Keratinocyte (primary cell): ENCODE measurements at places on chromosomes 5 and 9. TPM values are rescaled to one million over a fixed set of nuclear protein-coding genes. Genes with fewer than 3 reads are reported as not detected.

ESM1 gene
- 0.07 TPM in 1 of 3 replicates, not detected in the others for polyA plus RNA-seq

CENPH gene
- 4.6 to 13.4 TPM (median 7.4 TPM) in 3 replicates for polyA plus RNA-seq

MAMDC2 gene
- 1.3 to 8.2 TPM (median 4.2 TPM) in 3 replicates for polyA plus RNA-seq

PTGS1 gene
- polyA plus RNA-seq: 2.4 to 4.5 TPM (median 4.0 TPM) in 3 replicates

CDO1 gene
- polyA plus RNA-seq: not detected in 3 replicates

DNA sequence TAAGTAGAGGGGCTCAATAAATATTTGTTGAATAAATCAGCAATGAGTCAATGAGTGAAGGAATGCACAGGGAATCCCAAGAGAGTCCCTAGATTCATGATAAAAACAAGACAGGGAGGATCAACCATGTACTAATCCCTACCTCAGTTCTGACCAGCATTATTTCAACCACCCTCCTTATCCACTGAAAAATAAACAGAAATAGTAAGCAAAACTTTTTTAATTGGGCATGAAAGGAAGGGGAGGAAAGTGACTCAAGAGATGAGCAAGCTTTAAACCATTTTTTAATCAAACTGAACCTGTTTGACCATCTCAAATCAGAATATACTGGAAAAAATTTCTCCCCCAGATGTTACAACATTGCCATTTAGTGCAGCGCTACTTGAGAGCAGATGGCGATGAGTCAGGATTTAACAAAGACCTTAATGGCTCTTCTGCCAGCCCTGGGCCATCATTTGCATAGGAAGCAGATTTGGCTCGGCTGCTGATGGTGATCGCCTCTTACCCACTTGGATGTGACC is 194.8 kb upstream of the SLC30A5 start:
- DNase-seq: peak; percentile 68

DNA sequence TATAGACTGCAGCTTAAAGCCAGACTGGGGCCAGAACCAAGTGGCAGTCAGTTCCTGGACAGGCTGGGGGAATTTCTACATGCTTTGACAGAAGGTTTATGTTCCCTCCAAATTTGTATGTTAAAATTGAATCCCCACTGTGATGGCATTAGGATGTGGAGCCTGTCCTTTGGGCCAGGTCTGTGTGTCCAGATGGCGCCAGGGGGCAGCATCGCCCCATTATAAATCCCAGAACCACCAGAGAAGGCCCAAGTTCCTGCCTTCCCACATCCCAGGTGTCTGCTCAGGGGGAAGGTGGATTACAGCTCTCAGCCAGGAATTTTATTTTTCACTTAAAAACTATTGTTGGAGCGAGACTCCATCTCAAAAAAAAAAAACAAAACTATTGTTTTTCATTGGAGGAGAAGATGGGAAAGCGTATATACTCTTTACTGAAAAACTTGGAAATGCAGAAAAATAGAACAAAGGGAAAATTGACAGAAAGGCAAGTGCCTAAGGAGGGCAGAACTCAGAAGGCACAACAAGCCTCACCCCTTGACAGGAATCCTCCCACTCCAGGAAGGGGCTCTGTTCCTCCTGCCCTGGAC is 5.0 kb downstream of the IL3 start:
- no peak for DNase-seq

- no peak for DNase-seq
These were observed 33.2 kb downstream of the F2RL2 start for GRCh38 chr5:76590027-76590426.

- DNase-seq: no peak
These were observed 58.1 kb downstream of the PTCH1 start for GRCh38 chr9:95458666-95459065.

DNA sequence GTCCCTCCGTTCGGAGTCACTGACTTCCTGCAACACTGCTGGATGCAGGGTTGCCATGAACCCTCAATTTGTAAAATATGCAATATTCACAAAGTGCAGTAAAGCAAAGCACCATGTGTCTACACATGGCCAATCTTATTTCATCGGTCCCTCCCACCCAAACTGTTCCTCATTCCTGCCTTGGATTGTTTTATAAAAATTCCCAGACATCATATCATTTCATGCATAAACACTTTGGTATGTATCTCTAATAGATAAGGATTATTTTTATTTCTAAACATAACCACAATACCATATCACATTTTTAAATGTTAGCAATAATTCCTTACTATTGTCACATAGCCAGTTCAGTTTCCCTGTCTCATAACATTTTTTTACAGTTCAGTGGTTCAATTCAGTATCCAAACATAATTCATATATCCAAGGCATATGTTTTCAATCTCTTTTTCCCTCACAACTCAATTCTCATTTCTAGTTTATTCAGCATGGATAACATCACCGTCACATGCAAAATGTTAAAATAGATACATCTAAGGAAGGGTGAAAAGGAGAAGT is 82.0 kb upstream of the PCAT7 start:
- no peak for DNase-seq

DNA sequence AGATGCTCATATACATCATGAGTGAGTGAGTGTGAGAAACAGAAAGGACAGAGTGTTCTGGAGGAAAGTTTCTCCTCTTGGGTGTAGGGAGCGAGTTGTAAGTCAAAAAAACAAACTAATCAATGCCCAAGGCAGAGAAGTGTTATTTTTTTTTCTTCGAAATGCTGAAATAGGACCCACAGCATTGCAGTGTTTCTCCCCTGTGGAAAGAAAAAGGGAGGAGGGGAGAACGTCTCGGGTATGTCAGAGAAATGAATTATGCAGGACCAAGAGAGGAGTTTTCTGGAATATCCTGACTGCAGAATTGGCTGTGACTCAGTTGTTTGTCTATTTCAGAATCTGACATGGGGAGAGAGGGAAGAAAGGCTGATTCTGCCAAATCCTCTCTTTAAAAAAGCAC is 337.9 kb upstream of the RFX3 start:
- no peak for DNase-seq

- DNase-seq: no peak
These were observed 8.9 kb upstream of the HSPA9 start for GRCh38 chr5:138583984-138584637.

- no peak for DNase-seq
These were observed 14.3 kb downstream of the ZBTB34 start for GRCh38 chr9:126874546-126875314.

DNA sequence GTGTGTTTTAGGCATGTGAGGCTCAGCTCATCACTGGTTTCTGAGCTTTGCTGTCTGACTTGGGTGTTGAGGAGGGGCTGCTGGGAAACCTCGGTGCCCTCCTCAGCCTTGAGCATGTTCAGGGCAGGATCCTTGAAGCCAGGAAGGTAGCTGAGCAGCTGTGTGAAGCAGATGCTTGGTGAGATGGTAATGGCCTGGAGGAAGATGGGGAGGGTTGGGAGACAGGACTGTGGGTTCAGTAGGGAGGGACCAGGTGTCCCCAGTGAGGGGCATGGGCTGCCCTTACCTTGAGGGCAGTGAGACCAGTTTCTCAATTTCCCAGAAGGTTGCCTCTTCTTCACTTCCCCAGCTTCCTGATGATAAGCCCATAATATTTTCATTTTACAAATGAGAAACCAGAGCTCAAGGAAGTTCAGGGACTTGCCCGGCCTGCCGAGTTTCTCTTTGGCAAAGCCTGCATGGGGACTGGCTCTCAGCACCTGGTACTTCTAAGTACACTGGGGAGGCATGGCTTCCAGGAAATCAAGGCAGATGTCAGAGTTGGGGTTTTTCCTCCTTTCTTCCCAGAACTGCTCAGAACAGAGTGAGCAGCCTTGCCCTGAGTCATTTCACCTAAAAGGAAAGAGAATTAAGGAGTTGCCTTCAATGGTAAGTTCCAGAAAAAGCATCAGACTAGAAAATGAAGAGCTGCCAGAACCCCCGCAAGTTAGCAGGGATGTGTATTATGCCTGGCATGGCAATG is 225.7 kb downstream of the MAST4 start:
- no peak for DNase-seq

DNA sequence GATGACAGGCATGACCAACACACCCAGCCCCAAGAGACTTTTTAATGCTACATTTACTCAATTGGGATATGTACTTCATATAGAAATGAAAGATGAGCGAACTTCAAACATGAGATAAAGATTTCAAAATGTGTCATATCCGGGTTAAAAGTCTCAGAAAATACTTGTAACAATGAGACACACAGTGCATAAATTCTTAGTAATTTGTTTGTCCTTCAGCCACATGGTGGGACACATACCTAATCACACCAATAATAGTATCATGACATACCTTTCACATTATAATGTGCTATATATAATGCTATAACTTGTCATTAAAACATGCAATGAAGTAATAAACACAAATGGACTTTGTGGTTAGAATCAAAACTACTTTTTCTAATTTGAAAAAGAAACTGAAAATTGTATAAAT is 204.7 kb upstream of the RFX3 start:
- no peak for DNase-seq

DNA sequence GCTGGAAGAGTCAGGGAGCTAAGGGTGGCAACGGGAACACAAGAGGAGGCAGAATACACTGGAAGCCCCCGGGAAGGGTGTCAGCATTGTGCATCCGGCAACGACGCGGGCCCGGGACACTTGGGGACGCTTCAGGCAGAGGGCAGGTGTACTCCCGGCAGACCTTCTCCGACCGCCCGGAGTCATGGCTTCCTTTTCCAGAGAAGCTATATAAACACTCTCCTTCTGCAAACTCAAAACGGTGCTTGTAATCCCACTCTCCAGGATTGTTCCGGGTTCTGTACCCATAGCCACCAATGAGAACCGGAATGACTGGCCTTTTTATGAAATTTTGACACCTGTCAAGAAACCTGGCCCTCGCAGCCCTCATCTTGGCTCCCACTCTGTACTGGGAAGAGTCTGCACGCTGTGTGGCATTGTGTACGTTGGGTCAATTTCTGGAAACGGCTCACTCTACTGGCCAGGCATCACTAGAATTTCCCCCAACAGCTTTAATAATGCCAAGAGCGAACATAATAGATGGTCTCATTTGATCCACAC is 462 bp upstream of the MCC start:
- DNase-seq: no peak

- DNase-seq: no peak
These were observed 404 bp downstream of the MRNIP start for GRCh38 chr5:179858241-179858585.

GRCh38 chr5:100496296-100496695 is 38.9 kb upstream of the FAM174A start:
- DNase-seq: no peak

DNA sequence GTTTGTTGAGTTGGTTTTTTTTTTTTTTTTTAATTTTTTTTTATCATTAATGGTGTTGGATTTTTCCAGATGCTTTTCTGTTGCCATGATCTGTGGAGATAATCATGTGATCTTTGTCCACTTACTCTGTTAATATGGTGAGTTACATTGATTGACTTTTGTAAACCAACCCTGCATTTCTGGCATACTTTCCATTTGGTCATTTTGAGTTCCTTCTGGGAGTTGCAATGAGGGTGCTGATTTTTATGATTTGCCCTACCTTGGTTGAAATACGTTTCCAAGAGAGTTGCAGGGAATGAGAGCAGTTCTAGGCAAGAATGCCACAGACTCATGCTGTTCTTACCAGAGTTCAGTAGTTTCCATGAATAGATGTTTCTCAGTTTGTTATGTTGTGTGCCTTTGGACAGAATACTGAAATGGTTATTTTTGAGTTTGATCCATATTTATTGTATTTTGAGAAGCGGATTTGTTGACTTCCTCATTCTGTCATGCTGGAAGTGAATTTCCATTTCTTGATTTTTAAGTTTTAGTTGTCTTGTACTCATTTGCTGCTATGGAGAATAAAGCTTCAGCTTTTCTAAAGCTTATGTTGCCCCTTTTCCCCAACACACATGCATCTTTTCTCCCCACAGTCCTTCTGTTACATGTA is 69.0 kb downstream of the SCAMP1 start:
- no peak for DNase-seq

GRCh38 chr9:99489060-99489413 is 267.0 kb downstream of the SEC61B start:
- DNase-seq: no peak
